ENCODE measurements at places on chromosomes 4 and X.

GRCh38 chr4:145784036-145784435, 104.1 kb downstream of the C4orf51 start:
- DNase-seq: no peak

DNA sequence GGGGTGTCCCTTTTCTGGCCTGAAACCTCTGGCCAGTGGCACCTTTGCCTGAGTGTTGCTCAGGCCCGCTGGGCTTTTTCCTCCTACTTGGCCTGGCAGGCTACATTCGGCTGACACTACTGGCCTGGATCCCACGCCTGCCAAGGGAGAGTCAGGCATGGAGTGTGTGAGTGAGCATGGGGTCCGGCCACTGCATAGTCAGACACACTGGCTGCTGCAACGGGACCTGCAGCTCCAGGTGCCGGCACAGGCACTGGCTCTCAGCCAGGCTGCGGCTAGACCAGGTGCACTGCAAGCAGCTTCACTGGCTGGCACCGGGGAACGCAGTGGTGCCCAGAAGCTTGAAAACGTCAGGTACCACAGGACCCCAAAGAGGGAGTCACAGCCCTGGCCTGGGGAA, 434.9 kb downstream of the ARHGAP24 start:
- DNase-seq: no peak

DNA sequence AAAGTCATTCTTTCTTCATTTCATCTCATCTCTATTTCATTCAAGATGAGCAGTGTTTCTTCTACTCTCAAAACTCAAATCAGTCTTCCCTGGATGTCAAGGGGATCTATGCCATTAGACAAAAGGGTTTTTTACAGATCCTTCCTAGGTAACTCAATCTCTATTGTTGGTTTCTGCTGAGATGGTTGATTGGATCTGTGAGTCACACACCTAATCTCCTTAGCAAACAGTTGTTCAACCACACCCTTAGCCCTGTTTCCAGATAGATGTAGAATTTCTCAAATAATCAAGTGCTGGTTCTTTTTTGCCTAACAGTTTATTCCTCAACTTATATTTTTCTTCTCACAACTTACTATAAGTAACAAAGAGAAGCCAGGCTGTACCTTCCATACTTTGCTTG, 200.5 kb downstream of the KDR start:
- no peak for DNase-seq

GRCh38 chr4:15717657-15718416, 15.0 kb downstream of the BST1 start:
- no peak for DNase-seq

DNA sequence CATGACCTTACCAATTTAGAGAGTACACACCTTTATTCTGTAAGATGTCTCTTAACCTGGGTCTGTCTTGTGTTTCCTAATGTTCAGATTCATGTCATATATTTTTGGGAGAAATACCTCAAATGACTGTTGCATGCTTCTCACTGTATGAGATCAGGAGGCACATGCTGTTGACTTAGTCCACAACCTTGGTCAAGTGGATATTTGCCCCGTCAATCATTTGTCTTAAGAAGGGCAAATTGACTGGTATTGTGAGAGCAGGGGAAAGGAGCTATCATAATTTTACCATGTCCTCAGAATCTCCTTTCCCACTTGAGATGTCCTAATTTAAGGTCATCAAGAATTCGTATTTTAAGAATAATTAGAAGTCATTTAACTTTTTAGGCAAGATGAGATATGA, 11.0 kb downstream of the NUDT9 start:
- no peak for DNase-seq

DNA sequence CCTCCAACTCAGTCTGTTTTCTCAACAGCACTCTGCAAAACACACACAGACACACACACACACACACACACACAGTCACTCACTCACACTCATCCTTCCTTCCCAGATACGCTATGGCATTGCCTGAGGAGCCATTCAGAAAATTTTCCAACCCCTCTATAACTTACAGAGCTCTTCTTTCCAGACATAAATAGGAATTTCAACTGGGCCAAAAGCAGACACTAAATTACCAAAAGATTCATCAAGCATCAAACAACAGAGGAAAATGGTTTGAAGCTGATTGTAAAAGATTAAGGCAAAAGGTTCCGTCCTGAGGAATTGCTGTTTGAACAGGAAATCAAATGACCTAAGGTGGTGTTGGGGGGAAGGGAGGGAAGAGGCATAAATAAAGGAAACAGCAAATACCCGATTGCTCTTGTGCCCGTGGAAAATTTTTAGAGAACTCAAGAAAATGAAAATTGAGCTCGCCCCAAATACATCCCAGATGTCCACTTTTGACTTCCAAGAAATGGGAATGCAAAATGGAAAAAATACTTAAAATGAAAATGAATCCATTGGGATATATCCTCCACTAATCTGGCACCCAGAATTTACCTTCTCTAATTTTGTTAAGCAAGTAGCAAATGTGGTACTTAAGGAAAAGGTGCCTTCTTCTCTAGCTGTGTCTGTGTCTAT, 183.6 kb downstream of the QDPR start:
- no peak for DNase-seq

DNA sequence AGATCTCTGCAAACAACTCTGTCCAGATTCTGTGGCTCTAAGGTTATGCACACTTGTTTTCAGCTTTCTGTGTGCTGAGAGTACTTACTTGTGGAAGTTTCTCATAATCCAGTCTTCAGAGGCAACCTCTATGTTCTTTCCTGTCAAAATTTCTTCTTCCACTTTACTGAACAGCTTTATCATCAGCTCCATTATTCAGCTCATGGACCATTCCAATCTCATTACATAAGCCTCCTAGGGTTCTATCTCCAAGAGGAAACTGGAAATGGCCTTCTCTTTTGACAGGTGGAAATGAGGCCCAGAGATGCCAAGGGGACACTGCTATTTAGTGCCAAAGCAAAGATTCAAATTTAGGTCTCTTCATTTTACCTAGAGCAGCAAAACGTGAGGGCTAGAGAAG, 61.3 kb downstream of the CHRDL1 start:
- DNase-seq: no peak

- DNase-seq: no peak
Observed at GRCh38 chrX:3584415-3584996, 128.9 kb downstream of the PRKX start.

DNA sequence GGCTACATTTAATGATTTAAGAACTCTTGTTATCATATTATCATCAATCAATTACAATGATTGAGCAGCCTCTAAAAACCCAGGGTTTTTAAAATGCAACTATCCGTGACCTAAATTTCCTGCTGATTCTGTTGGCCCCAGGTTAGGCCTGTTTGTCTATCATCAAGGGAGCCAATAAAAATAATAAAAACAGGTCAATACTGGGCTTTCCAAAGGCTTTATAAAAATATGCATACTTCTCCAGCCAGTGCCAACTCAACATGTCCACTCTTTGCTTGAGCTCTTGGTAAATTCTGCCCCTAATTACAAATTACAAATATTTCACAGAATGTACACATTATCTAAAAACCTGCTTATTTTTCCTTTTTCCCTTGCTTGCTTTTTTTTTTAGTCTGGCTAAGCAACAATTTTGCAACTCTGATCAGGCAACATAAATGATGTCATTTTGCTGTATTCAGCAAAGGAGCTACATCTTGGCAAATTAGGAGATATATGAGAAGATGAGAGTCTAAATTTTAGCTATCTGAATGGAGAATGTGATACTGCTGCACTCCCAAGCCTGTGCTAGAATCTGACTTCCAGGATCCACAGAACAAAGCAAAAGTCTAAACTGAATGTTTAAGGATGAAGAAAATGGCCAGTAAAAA, 204.0 kb downstream of the SCFD2 start:
- DNase-seq: no peak

DNA sequence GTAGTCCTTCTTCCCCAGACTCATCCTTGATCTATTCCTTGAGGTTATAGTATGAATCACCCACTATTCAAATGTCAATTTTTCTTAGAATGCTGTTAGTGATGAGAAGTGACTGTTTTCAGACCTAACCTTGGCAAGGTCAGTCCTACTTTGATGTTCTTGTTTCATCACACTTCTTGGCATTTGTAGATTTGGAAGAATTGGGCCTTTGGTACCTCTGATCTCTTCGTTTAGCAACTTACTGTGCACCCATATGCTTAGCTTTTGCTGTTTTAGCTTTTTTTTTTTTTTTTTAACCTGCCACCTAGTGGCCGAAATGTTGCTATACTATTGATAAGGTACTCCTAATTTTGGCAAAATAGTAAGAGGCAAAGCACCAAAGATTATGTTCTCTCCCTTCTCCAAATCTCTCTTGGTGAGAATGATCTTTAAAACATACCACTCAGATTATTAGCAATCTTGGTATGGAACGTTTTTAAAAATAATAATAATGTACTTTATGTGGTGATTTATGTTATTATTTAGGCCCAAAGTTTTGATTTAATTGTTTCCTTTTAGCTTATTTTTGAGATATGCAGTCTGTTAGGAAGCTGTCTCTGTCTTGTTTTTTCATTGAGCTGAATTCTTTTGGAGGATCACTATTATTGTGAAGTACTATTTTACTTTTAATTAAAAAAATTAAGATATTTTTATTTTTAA, 16.6 kb downstream of the DCK start:
- peak; percentile 49 for DNase-seq

DNA sequence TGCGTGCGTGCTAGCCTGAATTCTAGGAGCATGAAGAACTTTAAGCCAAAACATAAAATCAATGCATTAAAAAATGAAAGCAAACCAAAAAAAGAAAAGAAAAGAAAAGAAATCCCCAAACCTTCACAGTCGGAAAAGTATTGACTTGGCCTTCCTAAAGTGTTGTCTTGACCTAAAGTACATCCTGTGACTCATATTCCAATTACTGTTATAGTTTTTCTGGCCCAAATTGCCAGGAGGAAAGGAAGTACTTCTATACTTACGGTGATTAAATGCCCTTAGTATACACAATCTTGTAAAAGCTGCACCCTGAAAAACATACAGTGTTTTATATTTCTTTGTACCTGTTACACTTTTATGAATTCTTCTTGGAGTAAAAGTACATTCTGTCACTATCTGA, 512.8 kb downstream of the ANKRD50 start:
- DNase-seq: no peak

- no peak for DNase-seq
Observed at GRCh38 chr4:86108137-86108536, 251.7 kb downstream of the MAPK10 start.

DNA sequence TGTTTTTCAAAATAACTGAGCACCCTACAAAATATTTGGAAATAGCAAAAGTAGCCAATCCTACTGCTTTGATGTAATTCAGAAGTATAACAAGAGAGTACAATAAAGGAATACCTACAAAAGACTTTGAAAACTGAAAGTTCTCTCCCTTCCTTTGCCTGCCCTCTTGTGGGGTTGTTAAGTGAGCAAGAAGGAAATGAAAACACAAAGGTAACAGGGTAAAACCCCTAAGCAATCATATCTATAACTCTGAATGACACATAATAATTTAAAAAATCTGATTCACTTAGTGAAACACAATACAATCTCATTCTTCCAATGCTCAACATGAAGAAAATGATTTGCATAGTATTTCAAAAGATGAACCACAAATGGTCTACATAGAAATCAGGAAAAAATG, 98.2 kb downstream of the FRYL start:
- no peak for DNase-seq

GRCh38 chr4:113146876-113147358, 97.5 kb downstream of the ANK2 start:
- DNase-seq: no peak

DNA sequence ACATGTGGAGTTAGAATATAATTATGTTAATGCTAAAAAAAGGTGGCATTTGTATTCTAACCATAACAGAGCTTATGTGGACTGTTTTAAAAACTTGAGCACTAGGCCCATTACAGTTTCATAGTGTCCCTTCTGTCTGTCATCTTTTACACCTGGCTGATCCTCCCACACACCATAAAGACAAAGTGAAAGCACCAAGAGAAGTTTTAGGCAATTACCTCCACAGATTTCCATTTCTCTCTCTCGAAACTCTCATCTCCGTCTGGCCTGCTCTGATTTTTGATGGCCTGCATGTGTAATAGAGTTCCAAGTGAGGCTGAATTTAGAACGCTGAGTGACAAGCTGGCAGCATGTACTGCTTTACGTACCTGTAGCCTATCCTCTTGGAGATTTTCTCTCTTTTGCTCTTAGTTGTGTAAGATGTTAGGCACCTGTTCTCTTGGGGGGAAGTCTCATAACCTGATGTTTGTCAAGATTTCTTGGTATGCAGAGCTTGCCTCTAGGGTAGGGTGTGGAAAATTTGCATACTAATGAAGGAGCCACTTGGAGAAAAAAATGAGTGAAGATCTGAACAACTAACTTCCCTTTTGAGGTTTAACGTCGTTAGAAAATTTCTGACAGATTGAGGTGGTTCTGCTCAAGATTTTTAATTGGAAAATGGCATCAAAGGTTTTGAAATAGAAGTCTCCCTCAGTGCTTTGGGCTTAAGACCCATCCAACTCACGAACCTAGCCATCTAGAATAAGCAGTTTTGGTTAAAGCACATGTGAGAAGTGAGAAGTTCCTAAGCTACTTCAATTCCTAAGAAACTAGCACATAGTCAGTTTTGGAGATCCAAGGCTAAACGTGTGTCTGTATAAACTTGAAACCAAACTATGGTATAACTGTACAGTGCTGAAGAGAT, 57.6 kb upstream of the RAP1GDS1 start:
- no peak for DNase-seq

DNA sequence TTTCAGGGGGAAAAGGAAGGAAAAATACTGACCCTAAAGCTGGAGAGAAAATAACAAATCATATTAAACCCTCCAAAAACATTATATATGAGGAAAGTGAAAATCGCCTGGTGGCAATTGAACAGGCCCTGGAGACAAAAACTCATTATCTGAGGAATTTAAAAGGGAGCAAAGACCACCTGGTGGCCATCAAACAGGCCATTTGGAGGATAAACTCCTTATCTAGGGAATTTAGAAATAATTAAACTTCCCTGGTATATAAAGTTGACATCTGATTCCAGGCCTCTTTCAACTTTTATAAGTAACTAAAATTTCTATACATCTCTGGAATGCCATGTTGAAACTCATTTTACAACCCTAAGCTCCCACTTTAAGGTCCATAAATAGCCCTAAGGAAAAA, 35.2 kb downstream of the CHM start:
- no peak for DNase-seq

DNA sequence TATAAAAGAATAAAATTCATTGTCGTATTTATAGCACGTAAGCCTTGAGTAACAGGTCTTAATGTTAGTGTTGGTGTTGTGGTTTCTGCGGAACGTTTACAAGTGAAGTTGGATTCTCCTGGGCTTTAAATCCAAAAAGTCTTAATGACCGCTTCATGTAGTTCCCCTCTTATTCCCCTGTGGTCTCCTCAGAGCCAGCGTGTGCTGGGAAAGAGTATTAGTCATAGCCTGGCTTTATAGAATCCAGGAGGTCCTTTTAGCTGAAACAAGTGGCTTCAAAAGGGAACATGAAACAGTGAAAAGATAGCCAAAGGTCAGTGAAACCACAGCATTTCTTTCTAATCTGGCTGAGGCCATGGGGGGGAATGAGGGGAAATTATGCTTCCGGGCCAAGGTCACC, 79.1 kb downstream of the CLCN4 start:
- no peak for DNase-seq

- no peak for DNase-seq
Observed at GRCh38 chrX:68098431-68098830, 334.9 kb downstream of the OPHN1 start.

Data from SK-N-SH (cell line).